ENCODE measurements at places on chromosomes 16 and 17. TPM values are rescaled to one million over a fixed set of nuclear protein-coding genes. Genes with fewer than 3 reads are reported as not detected.

Gene KCNAB3
- total RNA-seq, result 2.2 TPM

Gene OR2C1
- total RNA-seq, result 0.30 TPM

Gene FOXL1
- total RNA-seq, result 0.30 TPM

Gene CMTM2
- 2.5 TPM for total RNA-seq

Gene ITGB4
- total RNA-seq, result 31.4 TPM

Gene MT1A
- total RNA-seq, result 1.4 TPM

Gene PABPN1L
- not detected for total RNA-seq

Gene ACSM2B
- not detected for total RNA-seq

Gene MYH8
- total RNA-seq, result 442 TPM

Gene ZFPM1
- total RNA-seq, result 0.69 TPM

Gene TRIM25
- 21.6 TPM for total RNA-seq

Gene SCGB1C2
- total RNA-seq, result not detected

Gene C1QTNF1
- 15.8 TPM for total RNA-seq

Gene IRX3
- total RNA-seq, result 13.1 TPM

Gene XYLT1
- total RNA-seq, result 14.7 TPM

Gene DHODH
- 4.0 TPM for total RNA-seq

Gene DNAAF8
- 0.59 TPM for total RNA-seq

Gene SOST
- total RNA-seq, result 0.20 TPM

Gene CD300E
- 1.2 TPM for total RNA-seq
